ENCODE measurements at places on chromosomes 16 and 17.

GRCh38 chr16:90077757-90078578 lies 837 bp upstream of the PRDM7 start:
- peak; percentile 37 for DNase-seq

DNA sequence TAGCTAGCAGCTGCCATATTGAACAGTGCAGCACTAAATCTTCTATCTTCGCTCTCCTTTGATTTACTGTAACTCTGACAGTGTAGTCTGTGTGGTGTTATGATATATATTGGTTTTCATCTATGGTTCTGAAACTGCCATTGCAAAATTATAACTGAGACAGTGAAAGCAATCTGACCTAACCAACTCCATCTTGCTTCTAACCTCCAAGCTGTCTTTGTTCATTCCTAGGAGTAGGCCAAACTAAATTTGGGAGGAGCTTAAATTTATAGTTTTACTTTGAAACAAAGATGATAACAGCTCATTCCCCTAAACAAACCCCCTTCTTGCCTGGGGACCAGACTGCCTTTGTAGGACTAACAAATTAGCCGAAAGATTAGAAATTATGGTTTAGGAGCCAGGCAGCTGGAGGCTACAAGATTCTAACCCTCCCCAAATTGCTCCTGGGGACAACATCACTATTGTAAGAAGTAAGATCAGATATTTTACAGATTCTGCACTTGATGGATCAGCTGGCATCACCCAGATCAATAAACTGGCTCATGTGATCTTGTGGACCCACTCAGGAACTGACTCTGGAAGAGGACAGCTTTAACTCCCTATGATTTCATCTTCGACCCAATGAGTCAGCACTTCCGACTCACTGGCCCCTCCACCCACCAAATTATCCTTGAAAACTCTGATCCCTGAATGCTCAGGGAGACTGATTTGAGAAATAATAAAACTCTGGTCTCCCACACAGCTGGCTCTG lies 47.0 kb upstream of the FBXO47 start:
- no peak for DNase-seq

- DNase-seq, result no peak
These were observed 15.1 kb downstream of the GJD3 start for GRCh38 chr17:40349477-40349894.

DNA sequence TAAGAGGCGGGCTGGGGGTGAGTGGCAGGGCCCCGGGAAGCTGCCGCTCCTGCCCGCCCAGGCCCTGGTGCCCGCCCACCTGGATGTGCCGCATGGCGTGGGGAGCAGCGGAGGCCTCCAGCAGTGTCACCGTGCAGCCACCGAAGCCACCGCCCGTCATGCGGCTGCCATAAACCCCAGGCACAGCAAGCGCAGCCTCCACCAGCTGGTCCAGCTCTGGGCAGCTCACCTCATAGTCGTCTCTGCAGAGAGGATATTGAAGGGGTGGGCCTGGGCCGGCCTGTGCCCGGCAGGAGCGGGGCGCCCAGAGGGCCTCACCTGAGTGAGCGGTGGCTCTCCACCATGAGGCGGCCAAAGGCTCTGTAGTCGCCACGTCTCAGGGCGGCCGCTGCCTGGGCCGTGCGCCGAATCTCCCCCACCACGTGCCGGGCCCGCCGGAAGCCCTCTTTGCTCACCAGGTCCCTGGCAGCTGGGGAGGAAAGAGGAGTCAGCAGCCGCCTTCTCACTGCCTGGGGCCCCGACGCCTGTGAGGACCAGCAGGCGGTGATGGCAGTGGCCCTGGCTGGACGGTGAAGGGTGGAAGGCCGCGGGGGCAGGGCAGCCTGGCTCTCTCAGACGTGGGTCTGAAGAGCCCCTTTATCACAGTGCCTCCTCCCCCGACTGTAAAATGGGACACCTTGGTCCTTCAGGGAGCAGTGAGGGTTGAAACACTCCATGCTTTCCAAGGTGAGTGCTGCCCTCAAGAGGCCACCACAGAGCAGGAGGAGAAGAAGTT lies 6.7 kb downstream of the GALK1 start:
- no peak for DNase-seq

DNA sequence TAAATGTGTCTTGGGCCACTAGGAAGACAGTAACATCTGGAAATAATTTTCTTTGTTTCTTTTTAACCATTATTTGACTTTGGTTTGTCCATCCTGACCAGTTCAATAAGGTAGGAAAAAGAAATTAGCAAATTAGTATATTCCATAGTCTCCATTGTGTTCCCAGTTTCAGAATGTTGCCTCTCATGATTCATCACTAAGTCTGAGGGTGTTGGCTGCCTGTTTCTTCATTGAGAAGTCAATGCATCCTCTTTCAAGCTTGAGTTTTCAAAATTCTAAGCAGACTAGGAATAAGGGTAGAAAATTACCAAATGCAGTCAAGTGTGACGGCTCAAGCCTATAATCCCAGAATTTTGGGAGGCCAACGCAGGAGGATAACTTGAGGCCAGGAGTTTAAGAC lies 41.9 kb downstream of the ZFHX3 start:
- DNase-seq, result no peak

DNA sequence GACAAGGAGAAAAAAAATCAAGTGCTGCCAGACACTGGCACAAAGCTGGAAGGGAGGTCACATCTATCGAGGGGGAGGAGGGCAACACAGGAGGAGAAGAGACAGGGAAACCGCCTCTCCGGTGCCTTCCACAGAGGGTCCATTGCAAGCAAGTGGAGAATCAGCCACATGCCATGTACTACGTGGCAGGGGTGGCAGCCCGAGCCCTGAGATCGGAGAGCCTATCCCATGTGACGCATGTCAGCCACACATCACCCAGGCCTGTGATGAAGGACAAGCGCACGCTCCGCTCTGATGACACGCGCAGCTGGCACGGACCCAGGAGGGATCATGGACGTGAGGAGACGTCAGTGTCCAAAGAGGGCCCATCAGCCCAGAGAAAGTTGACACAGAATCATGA lies 30.1 kb downstream of the ADCY9 start:
- DNase-seq, result no peak

DNA sequence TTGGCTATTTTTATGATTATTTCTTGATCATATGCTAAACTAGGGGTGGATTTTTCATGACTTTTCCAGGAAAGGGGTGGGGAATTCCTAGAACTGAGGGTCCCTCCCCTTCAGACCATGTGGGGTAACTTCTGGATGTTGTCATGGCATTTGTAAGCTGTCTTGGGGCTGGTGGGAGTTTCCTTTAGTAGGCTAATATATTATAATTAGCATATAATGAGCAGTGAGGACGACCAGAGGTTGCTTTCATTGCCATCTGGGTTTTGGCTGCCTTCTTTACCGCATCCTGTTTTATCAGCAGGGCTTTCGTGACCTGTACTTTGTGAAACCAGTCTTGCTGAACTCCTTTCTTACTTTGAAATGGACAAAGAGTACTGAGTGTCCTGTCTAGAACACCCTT lies 40.4 kb upstream of the ABCA5 start:
- DNase-seq, result no peak

DNA sequence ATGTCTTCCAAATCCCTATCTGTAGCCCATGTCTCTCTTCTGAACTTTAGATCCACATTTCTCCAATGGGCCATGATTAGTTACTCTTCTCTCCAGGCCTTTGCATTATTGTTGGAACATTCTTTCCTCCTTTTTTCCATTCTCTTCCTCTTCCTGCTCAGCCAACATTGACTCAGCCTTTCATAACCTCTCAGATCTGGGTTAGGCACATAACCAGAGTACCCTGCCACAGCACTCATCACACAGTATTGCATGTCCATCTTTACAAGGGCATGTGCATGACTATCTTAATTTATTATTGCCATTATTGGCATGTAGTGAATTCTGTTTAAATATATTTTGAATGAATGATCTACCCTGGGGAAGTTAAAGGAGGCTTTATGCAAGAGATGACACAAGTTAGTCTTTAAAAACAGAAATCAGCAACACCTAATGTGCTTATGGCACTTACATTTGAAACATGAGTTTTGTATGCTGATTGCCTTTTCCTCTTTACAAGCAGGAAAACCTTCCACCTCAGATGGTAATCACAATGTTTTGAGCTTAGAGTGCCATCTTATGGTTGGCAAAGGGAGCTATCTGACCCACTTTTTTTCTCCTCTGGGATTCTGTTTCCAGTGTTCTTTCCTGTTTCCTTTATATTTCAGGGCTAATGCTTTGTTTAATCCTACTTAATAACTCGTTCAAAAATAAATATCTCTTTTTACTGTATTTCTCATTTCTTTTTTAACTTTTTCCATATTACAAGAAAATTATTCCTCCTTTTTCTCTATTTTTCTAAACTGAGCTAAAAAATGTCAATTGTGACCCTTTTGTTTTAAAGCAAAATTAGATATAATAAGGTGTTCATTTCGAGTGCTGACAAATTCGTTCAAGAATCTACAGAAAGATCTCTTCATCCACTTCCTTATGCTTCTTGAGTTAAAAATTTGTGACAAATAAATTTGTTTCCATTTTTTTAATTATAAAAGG lies 151.0 kb upstream of the RBL2 start:
- DNase-seq, result no peak

DNA sequence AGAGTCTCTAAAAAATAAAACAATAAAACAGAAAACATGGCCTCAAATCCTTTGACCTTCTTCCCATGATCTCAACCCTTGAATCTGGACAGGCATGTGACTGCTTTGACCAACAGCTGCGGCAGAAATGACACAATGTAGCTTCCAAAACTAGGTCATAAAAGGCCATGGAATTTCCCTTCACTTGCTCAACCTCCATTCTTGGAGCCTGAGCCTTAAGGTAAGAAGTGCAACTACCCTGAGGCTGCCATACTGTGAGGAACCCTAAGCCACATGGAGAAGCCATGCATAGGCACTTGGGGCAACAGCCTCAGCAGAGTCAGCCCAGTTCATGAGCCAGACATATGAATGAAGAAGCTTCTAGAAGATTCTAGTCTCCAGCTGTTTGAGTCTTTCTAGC lies 75.7 kb upstream of the BRD7 start:
- no peak for DNase-seq

GRCh38 chr16:77590707-77591106 lies 131.6 kb upstream of the NUDT7 start:
- no peak for DNase-seq

GRCh38 chr17:77287432-77288068 lies 146.8 kb downstream of the SEC14L1 start:
- no peak for DNase-seq

GRCh38 chr16:86383488-86384262 lies 126.7 kb upstream of the FOXF1 start:
- DNase-seq, result no peak

DNA sequence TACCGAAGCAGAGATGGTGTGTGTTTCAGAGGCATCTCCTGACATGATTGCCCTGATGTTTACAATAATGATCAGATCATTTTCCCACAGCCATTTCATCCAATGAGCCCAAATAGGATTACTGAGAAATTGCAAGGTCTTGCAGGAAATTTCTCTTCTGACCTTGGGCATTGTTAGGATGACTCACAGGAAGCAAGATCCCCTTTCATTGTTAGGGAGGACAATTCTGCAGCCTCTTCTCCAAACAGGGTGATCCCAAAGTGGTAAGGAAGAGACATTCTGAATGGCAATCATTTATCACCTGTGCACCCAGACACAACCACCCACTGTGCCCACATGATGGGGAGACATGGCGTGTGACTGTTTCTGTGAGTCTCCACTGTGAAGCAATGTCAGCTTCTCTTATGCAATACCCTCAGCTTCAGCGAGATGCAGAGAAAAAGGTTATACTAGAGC lies 306.7 kb upstream of the XYLT1 start:
- no peak for DNase-seq
